Spleen (tissue), 13 donors: ENCODE measurements at places on chromosomes 5 and 9. TPM values are rescaled to one million over a fixed set of nuclear protein-coding genes. Genes with fewer than 3 reads are reported as not detected.

GRCh38 chr9:124840300-124840833 lies 12.9 kb upstream of the WDR38 start:
- DNase-seq: no peak

DNA sequence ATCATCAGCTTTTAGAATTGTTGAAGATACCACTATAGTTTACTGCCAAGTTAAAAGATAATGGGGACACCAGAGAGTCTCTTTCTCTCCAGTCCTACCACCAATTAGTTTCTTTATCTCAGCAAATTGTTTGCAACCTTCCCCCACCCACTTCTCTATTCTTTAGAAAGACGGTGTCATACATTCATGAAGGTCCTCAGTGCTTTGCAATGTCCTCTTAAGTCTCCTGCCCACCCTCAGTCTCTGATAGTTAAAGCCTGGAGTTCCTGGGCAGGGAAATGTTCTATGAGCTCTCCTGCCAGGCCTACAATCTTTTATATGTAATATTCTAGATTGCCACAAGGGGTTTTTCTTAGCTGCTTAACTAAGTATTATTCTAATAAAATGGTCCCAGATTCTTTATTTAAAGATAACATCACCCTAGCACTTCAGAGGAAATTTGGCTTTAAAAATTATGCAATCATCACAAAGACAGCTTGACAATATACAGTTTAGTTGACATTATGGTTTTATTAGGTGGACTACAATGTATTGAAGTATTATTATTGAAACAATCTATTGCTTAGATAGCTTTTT lies 509.2 kb downstream of the CSNK1G3 start:
- DNase-seq: no peak

The HTR1A gene
- total RNA-seq: not detected

DNA sequence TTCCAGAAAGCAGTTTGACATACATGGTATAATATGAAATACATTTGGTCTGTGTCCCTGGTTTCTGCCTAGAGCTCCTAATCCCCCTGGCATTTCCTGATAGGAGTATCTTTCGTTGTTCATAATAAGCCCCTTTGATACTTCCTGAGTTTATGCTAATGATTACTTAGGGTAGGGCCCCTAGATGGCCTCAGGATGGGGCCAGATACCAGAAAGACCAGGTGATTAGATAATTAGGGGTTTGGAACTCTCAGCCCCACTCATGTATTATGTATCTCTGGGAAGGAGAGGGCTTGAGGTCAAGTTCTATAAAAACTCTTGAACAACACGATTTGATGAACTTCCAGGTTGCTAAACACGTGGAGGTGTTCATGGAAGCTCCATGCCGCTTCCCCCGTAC lies 163.3 kb upstream of the ZNF608 start:
- no peak for DNase-seq

The LOX gene
- 2.1 TPM for total RNA-seq

DNA sequence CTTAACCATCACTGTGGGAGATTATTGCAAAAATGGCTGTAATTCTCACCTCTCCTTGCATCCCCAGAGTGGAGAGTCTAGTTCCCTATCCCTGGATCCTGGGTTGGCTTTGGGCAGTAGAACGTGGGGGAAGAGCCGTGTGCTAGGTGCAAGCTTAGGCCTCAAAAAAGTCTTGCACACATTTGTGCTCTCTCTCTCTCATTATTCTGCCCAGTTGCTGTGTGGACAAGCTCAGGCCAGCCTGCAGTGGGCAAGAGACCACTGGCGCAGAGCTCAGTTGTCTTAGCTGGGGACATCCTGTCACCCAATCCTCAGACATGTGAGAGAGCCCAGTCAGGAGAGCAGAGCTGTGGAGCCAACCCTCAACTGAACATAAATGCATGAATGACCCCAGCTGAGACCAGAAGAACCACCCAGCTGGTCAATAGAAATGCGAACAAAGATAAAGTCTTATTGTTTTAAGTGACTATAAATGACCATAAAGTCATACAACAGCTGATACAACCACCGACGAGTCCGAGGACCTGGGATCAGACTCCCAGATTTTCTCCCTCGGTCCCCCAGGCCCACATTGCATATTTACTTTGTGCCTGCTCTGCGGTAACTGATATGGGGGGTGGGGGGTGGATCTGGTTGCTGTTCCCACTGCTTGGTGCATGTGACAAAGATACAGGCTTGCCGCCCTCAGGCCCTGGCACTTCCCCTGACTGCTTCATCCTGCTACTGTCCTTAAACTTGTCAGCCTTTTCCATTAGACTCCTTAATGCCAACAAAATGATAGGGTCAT lies 166.4 kb upstream of the MVB12B start:
- peak; percentile 39 for DNase-seq

DNA sequence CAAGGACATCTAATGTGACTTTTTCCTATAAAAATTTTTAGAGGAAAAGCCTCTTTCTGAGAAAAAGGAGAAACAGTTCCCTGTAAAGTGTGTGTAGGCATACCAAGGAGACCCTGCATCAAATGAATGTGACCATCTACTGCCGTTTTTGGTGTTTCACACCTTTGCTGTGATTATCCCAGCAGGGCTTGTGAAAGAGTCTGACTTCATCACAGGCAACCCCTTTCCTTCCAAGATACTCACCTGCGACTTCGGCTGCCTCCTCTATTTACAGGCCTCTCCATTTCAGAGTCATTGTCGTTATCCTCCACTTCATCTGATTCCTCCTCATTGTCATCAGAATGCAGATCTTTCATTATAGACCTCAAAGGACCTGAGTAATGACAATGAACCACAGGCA lies 259.1 kb downstream of the MLLT3 start:
- DNase-seq: no peak

- DNase-seq: no peak
These were observed 38.0 kb downstream of the RAPGEF1 start for GRCh38 chr9:131701789-131702337.

- no peak for DNase-seq
These were observed 55.9 kb downstream of the SECISBP2 start for GRCh38 chr9:89374176-89374575.

GRCh38 chr9:116476935-116477381 lies 210.1 kb upstream of the TRIM32 start:
- DNase-seq: no peak

DNA sequence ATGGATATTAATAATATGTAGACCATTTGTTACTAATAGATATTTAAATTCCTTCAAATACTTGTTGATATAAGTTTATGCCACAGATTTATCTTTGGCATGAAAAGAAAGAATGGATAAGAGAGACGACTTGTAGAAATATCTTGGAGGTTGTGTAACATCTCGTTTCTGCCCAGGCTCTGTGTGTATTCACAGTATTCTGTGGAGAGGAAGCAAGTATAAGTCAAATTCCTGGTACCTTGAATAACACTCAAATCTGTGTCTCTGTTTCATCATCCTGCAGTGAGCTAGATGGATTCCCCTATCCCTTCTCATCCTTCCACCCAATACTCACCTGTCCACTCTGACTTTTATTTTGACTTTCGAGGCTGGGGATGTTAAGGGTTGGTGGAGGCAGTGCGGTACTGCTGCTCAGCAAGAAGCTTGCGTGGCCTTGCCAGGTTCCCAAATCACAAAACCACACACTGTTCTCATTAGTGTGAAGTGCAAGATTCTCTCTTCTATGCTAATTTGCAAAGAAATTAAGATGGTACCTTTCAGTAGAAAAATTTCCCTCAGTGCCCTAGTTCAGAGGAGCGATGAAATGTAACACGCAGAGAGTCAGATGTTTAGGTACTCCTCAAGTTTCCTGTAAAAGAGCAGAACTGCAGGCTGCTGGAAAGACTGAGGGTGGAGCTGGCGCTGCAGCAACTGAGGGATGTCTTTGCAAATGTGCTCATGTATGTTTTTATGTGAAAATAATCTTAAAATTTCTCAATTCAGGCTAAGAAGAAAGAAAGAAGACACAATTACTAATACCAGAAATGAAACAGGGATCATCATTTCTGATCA lies 42.6 kb upstream of the ANKRD18A start:
- no peak for DNase-seq

- DNase-seq: no peak
These were observed 39.4 kb downstream of the PIP5K1B start for GRCh38 chr9:68744426-68744825.

GRCh38 chr5:137792303-137792702 lies 38.1 kb upstream of the HNRNPA0 start:
- no peak for DNase-seq

The GHR gene
- 5.7 TPM for total RNA-seq

The TMEM171 gene
- 26.9 TPM for total RNA-seq

DNA sequence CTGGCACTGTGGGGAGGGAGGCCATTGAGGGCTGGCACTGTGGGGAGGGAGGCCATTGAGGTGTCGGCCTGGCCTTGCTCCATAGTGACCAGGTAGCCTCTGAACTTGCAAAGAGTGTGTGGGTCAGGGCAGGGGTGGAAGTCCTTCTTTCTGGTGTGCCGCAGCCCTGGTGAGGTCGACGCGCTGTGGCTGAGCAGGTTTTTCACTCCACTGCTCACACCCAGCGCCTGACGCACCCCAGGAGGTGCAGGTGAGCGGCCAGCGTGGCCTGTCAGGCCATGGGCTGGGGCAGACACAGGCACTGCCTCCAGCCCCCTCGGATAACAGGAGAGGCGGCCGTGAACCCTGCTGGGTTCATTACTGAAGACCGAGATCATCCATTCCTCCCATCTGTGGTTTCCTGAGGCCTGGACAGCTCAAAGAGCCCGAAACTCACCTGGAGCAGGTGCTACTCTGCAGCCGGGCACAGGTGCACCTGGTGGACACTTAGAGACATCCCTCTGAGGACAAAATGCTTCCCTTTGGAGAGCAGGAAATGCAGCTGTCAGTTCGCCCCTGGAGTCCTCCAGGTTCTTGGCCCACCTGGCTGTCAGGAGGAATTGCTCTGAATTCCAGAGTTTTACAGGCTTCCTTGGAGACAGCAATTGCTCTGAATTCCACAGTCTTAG lies 32.4 kb downstream of the LHX3 start:
- DNase-seq: no peak

The TMEM174 gene
- total RNA-seq: not detected

The ACSL6 gene
- total RNA-seq: 3.1 TPM

DNA sequence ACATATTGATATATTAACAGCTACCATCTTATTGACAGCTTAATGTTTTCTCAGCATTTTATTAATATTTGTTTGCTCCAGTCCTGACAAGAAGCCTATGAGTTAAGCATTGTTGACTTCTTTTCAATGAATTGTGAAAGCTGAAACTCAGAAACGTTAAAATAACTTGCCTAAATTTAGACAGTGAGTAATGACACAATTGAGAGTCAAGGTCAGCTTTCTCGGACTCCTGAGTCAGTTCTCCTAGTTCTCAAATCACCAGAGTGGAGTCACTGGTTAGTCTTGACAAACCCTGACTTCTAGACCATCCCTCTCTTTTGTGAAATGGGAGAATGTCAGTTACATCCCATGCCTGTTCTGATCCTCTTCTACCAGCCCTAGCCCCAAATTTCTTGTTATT lies 222.7 kb upstream of the ACO1 start:
- no peak for DNase-seq

DNA sequence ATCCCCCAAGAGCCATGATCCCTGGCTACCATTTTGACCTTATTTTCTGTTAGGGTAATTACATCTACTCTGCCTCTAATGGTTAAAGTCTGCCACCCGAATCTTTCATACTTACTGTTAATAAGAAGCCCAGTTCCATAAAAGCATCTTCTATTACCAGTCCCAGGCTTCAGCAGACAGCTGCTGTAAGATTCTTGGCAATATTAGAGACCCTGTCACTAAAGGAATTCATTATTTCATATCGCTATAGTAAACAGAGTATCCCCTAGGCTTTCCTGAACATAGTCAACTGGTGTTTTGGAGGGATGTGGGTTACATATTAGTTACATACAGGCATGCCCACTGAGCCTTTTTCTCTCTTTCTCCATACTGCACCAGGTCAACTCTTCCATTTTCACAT lies 608.7 kb upstream of the SEMA6A start:
- no peak for DNase-seq

The CA9 gene
- total RNA-seq: not detected

GRCh38 chr9:34623374-34624235 lies 3.3 kb upstream of the DCTN3 start:
- peak; percentile 81 for DNase-seq

DNA sequence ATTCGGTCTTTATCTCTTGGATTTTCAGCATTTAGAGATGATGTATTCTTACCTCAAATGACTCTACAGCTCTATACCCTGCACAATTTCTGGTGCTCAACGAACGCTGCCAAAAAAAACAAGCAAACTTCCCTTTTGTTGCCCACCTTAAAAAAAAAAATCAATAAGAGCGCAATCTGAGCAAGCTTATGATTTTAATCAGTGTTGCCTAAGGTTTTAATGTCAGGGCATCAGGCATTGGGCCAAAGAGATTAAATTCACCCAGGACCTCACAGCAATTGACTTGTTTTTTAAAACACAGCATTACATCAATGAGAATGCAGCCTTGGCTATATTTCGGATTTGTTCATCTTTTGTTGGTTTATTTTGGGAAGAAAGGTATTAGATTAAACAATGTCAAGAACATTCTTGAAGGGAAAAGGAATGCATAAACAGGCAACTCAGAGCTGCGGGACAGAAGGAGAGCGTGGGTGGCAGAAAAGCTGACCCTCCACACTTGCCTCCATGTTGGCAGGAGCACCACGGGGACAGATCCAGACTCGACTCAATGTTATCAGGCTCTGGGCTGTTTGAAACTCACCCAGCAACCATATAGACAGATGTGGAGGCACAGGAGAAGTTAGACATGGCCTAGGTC lies 127.5 kb upstream of the DAPK1 start:
- DNase-seq: no peak

DNA sequence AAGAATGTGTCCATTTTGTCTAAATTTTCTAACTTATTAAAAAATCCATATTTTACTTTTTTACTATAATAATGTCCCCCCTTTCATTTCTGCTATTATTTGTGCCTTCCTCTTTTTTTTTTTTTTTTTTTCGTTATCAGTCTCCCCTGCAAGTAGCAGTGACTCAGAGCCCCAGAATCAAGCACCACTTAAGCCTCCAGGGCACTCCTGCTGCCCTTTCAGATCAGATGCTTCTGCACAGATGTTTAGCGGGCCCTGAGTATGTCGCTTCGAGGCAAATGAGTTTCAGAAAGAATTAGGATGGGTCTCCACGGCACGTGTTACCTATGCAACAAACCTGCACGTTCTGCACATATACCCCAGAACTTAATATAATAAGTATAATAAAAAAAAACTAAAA lies 11.7 kb downstream of the MED7 start:
- DNase-seq: no peak

- no peak for DNase-seq
These were observed 129.7 kb downstream of the YIPF5 start for GRCh38 chr5:144040615-144041305.

The SLC24A2 gene
- total RNA-seq: not detected

DNA sequence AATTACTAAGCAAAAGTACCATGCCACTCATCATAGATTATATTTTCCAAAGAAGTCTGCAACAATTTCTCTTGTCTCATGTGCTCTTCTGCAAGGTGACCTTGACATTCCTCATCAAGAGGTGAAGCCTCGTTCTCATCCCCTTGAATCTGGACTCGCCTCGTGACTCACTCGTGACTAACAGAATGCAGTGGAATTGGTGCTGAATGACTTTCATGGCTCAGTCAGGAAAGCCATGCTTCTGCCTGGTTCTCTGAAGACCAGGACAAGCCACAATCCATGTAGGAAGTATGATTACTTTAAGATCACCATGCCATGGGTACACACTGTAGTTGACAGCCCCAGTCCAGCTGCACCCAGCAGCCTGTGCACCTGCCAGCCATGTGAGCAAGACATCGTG lies 335.8 kb downstream of the GADD45G start:
- no peak for DNase-seq

The PCA3 gene
- total RNA-seq: not detected

GRCh38 chr5:143304836-143305475 lies 98.5 kb downstream of the NR3C1 start:
- DNase-seq: no peak

The IFNA2 gene
- not detected for total RNA-seq

The GRM6 gene
- not detected for total RNA-seq

The CLTB gene
- total RNA-seq: 63.7 TPM
